NCI-H510A treated with DMSO at 0.1 percent for 48 hours (cell line): ENCODE measurements at places on chromosomes 2 and 18.

DNA sequence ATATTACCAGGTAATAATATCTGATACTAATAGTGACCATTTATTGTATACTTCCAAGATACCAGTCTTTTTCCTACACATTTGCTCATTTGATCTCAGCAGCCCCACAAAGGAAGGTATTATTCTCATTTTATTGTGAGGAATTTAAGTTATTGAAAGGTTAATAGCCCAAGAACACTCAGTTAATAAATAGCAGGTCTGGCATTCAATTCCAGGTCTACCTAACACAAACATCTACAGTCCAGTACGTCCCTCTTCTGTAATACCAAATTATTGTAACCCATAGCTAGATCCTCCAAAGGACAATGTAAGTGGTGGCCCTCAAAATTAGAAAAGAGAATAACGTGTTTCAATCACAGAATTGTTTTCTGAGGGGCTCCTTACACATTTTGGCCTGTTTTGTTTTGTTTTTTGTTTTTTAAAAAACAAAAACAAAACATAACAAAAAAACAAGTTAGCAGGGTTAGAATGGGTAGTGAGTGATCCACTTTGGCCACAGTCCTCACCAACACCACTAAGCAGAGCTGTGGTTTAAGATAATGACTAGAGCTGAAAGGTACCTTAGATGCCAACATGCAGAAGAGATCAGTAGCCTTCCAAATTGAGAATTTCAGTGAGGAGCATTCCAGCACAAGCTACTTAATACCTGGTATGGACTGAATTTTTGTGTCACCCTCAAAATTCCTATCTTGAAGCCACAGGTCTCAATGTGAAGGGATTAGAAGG lies 137.5 kb downstream of the DYM start:
- DNase-seq, result no peak

DNA sequence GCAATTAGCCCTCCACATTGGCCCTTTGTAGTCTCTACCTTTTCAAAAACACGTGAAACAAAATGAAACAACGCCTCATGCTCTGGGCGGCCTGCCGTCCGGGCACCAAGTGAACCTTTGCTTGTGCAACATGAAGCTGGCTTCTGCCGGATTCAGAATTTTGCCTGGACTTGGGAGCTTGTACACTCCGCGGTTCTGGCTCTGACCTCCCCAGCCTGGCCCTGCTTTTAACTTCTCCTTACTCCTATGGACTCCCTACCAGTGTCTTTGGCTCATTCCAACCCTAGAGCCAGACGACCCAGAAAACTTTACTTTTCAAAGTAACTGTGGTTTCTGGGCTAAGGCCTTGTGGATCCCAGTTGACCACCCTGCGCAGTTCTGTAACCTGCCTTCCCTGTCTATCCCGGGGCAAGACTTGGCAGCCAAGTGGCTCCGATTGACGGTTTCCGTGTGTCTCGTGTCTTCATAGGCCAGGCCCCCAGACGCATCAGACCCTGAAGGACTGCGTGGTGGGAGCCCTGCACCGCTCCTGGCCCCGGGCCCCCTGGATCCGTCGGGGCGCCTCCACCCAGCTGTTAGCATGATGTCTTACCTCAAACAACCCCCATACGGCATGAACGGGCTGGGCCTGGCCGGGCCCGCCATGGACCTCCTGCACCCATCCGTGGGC lies 1.9 kb downstream of the OTX1 start:
- DNase-seq, result no peak

- peak; percentile 84 for DNase-seq
These were observed 234.9 kb downstream of the SOCS6 start for GRCh38 chr18:70523792-70524182.

DNA sequence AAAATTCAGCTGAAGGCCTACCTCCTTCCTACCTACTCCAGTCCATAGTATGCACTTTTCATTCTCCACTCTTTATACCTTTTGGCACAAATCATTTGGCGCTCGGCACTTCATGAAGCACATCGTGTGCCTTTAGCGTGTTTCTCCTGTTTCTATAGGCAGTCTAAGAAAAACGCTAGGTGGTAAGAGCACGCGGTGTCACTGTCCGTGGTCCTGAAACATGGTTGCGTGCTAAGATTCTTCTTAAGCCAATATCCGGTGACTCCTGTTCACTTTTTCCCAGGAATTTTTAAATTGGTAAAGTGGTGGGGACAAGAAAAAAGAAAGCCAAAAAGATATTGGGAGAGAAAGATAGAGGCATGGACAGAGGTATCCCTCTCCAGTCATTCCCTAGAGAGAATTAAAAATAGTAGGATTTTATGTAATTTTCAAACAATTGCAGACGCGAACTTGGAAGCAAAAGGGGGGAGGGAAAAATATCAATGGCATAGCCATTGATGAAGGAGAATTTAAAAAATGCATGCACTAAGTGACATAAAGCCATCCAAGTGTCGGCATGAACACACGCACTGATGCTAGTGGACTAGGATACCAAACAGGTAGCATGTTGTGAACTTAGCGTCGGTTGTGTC lies 1.4 kb upstream of the CTNNA2 start:
- no peak for DNase-seq

- no peak for DNase-seq
These were observed 32.9 kb downstream of the OSBPL6 start for GRCh38 chr2:178227187-178227586.

GRCh38 chr2:3636586-3637310 lies 21.3 kb upstream of the ALLC start:
- no peak for DNase-seq

GRCh38 chr2:76613330-76613729 lies 902.6 kb upstream of the GCFC2 start:
- no peak for DNase-seq

DNA sequence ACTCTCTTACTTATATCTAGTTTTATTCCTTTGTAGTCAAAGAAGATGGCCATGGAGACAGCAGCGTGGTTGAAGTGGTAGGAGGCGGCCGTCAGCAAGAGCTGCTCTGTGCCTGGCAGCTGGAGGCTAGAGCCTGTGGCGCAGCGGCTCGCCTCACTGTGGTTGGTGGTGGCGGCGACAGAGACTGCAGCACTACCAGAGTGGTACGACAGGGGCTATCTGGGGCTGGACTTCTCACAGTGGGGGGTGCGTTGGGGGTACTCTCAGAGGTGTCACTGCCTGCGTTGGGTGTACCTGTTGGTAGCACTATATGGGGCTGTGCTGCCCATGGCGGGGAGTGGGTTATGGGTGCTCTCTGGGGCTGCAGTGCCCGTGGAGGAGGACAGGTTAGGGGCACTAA lies 8.5 kb upstream of the ANKRD62 start:
- DNase-seq, result no peak

DNA sequence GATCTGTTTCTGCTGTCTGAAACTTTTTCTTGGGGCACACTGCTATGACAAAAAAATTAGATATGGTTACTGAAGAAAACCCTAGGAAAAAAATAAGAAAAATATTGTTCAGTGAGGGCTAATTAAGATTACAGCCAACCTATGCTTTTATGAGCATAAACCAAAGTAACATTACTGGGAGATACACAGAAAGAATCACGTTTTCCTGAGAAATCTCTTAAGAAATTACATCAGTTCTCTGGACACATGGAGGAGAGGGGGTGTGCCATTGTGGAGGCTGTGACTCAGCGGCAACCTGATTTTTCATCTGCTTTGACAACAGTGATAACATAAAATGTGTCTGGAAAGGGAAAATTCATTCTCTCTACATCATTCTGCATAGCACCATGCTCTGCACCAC lies 13.4 kb upstream of the NMI start:
- DNase-seq, result no peak

DNA sequence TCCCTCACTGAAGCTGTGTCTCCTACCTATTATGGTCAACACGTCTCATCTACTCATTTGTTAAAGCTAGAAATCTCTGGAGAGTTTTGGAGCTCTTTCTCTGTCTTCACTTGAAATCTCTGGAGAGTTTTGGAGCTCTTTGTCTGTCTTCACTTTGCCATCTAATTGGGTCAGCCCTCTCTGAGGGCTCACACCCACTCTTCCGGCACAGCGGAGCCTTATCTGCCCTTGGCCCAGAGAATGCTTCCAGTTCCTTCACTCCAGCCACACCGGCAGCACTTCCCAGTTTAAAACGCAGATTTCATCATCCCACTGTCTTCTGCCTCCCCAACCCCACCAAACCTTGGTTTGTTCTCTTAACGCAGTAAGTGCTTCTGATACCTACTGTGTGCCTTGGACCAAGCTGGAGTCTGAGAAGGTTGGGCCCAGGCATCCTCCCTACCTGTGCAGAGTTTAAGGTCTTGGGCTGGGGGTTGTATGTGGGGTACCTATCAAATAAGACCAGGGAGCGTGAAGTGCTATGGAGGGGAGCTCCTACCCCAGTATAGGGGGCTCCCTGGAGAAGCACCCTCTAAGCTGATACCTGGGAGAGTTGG lies 5.0 kb downstream of the HPCAL1 start:
- DNase-seq, result no peak

- DNase-seq, result no peak
These were observed 196.5 kb upstream of the THUMPD2 start for GRCh38 chr2:39975476-39976020.

DNA sequence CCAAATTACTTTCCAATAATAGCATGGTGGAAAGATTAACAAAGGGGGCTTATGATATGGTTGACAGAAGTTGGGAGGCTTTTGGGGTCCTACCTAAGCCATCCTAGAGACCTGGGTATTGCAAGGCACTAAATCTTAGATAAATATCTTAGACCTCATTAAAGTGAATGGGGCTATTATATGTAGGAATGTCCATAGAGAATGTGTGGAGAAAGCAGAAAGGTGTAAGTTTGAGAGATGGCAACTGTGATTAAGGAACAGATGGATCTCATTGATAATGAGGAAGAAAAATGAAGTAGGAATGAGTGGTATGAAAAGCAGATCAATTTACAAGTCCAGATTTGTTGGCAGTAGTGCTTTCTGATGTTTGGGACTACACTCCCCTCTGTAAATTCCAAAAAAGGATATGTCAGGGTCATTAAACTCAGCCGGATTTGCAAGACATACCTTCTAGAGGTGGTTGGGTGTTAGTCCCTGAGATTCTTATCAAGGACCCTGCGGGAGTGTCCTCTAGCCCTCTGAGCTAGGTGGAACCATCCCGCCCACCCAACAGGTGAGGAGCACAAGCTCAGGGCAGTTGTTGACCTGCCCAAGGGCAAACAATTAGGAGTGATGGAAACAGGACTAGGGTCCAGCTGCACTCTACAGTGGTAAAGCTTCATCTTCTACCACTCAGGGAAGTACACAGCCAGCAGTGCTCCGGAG lies 12.1 kb downstream of the TCF7L1 start:
- DNase-seq, result no peak

DNA sequence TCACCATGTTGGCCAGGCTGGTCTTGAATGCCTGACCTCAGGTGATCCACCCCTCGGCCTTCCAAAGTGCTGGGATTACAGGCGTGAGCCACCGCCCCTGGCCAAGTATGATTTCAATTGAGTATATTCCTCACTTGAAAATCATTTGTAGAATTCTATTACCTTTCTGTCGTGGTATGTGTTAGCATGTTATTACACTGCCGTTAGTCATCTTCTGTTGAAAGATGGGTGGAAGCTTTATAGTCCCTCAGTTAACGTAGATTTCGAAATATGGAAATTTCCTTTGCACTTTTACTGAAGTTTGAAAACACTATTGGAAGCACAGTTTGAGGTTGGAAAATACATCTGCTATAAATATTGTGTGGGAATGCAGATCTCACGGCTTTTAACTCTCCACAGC lies 14.7 kb downstream of the NIFK start:
- DNase-seq, result no peak

GRCh38 chr2:236290742-236291425 lies 26.7 kb upstream of the ASB18 start:
- no peak for DNase-seq

DNA sequence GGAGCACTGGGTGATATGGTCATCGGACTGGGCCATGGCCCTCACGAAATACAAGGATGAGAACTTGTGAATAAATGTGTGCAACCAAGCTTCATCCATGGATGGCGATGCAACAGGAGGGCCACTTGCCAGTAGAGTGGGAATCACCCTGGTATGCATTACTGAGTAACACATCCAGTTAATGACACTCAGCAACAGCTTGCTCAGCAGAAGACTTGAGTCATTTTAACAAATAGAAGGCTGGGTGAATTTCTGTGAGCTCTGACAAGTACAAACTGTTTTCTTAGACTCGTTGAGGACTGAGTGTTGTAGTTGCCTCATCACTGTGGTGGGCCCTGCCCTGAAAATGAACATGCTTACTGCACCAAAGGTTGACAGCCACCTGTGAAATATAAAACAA lies 221.6 kb downstream of the NCKAP5 start:
- DNase-seq, result no peak

- DNase-seq, result peak; percentile 44
These were observed 348.6 kb downstream of the DLGAP1 start for GRCh38 chr18:4106407-4107033.

DNA sequence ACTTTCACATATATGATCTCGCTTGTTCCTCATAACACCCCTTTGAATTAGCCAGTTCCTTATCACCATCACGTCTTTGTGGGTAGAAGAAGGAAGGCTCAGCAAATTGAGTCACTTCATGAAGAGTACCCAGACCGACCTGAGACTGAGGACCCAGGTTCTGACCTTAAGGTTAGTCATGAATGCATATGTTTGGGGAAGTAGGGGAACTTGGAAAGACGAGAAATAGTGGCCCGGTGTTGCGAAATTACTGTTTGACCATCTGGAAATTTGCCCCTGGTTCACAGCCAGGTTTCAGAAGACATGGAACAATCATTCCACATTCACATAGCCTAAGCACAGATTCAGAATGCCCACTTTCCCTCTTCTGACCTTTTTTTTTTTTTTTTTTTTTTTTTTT lies 59.8 kb downstream of the MEIS1 start:
- no peak for DNase-seq

DNA sequence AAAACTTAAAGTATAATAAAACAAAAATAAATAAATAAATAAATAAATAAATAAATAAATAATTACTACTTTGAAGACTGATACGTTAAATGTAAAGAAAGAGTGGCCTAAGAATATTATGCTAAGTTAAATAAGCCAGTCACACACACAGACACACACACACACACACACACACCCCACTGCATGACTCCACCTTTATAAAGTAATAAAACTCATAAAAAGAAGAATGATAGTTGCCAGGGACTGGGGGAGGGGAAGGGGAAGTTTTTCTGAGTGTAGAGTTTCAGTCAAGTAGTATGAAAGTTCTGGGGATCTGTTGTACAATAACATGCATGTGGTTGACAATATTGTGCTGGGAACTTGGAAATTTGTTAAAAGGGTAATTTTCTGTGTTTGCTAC lies 1237.5 kb upstream of the GYPC start:
- no peak for DNase-seq
